ENCODE measurements at places on chromosomes 13 and 19.
A peak's percentile ranks its signal among the peaks of the same experiment; 100 is the strongest.

DNA sequence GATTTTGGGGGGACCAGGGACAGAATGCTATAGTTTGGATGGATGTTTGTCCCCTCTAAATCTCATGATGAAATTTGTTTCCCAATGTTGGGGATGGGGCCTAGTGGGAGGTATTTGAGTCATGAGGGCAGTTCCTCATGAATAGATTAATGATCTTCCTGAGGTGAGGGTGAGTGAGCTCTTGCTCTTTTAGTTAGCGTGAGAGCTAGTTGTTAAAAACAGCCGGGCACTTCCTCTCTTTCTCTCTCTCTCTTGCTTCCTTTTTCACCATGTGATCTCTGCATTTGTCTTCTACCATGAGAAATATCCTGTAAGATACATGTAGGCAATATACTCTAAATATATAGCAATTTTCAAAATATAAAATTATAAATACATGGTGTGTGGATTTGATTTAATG is 290.8 kb upstream of the PCDH9 start:
- no peak for DNase-seq

GRCh38 chr13:39107561-39107960 is 69.3 kb downstream of the NHLRC3 start:
- no peak for DNase-seq

DNA sequence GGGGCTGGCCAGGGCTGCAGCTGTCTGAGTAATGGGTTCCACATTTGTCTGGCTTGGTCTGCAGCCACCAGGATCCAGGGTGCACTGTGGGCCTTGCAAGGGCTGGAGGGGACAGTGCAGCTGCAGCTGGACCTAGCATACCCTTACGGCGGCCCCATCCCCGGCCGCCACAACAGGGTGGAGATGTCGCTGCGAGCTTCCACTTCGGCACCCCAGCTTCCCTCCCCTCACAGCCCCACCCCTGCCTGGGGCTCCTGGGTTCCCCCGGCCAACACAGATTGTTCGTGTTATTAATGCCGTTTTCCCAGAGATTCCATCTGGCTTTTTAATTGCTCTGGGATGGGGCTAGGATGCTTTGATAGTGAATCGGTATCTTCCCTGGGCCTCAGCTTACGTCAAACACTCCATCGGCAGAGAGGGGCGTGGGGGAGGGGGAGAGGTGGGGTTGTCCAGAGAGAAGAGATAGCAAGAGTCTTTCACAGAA is 5.8 kb downstream of the CEBPA start:
- no peak for DNase-seq

DNA sequence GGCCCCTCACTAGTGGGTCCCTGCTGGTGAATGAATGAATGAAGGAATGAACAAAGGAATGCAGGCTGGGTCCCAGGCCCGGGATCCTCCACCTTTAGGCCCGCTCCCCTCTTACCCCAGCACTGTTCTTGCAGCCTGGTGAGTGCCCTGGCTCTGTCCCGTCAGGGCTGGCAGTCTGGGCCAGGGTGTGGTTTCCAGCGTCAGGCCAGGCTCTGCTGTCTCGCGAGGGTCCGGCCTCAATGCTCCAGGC is 317 bp downstream of the LYL1 start:
- no peak for DNase-seq

GRCh38 chr19:10109528-10109927 is 2.0 kb upstream of the P2RY11 start:
- no peak for DNase-seq

- DNase-seq, result no peak
Measured at GRCh38 chr13:29598321-29598720, 2.8 kb upstream of the SLC7A1 start.

DNA sequence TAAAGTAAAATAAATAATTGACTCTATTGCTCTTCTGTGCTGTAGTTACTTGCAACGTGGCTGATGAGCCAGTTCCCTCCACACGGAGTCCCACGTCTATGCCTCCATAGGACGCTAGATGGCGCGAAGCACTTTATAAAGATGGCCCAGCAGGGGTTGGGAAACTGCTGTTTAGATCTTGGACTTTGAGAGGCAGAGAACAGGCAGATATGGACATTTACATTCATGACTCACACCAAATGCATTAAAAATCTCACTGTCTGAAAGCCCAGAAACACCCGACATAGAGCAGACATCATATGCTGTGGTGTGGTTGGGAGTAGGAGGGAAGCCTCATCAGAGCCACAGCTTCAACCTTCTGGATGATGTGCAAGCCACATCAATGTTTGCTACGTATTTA is 643.1 kb upstream of the ARGLU1 start:
- no peak for DNase-seq

DNA sequence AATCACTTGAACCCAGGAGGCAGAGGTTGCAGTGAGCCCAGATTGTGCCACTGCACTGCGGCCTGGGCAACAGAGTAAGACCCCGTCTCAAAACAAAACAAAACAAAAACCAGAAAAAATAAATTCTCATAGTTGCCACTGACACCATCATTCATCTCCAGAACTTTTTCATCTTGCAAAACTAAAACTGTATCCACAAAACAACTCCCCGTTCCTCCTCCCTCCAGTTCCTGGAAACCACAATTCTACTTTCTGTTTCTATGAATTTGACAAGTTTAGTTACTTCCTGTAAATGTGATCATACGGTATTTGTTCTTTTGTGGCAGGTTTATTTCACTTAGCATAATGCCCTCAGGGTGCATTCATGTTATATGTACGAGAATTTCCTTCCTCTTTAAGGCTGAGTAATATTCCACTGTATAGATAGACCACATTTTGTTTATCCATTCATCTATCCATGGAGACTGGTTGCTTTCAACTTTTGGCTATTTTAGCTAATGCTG is 13.2 kb upstream of the ADGRE5 start:
- DNase-seq, result no peak

GRCh38 chr13:39051157-39051556 is 12.9 kb downstream of the NHLRC3 start:
- no peak for DNase-seq

DNA sequence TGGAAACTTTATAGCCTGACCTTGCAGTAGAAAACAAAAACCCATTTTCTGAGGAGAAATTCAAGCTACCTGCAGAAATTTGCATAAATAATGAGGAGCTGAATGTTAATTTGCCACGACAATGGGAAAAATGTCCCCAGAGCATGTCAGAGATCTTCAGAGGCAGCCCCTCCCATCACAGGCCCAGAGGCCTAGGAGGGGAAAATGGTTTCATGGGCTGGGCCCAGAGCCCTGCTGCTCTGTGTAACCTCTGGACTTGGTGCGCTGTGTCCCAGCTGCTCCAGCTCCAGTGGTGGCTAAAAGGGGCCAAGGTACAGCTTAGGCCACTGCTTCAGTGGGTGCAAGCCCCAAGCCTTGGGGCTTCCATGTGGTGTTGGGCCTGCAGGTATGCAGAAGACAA is 257.9 kb downstream of the NHLRC3 start:
- DNase-seq, result no peak

- no peak for DNase-seq
Measured at GRCh38 chr19:3192684-3193083, 7.0 kb downstream of the NCLN start.

DNA sequence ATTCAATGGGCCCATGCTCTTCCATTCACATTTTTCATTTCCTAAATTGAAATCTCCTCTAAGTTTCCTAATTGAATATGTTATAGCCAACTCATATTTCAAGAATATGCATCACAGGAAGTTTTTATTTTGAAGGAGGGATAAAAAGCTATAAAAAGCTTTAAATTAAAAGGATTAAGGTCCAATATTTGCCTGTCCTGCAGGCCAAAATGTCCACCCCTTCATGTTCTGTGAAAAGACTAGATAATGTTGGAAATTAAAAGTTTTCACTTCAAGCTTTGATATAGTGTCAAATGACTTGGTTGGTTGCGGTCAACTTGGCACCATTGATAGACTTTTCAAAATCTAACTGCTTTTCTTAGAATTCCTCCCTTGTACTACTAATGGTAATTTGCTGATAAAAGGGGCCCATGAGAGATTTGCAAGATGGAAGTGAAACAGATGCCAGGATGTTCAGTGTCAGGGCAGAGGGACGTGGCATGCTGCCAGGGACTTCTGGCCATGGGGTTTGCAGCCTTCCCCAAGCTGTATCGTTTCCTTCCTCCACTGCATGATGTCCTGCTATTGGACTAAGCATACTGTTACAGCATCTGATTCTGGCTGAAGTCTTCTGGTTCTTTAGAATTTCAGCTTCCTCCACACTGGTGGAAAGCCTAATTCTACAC is 547.3 kb upstream of the MIR17HG start:
- no peak for DNase-seq

GRCh38 chr19:53977429-53977990 is 13.9 kb upstream of the CACNG6 start:
- DNase-seq, result peak; percentile 37

- DNase-seq, result peak; percentile 99
Measured at GRCh38 chr19:13952154-13952930, at the start of gene DCAF15. Gene DCAF15, plus strand, starts transcription at chr19:13952509. Its CDS starts 4 bp downstream, at chr19:13952513.

DNA sequence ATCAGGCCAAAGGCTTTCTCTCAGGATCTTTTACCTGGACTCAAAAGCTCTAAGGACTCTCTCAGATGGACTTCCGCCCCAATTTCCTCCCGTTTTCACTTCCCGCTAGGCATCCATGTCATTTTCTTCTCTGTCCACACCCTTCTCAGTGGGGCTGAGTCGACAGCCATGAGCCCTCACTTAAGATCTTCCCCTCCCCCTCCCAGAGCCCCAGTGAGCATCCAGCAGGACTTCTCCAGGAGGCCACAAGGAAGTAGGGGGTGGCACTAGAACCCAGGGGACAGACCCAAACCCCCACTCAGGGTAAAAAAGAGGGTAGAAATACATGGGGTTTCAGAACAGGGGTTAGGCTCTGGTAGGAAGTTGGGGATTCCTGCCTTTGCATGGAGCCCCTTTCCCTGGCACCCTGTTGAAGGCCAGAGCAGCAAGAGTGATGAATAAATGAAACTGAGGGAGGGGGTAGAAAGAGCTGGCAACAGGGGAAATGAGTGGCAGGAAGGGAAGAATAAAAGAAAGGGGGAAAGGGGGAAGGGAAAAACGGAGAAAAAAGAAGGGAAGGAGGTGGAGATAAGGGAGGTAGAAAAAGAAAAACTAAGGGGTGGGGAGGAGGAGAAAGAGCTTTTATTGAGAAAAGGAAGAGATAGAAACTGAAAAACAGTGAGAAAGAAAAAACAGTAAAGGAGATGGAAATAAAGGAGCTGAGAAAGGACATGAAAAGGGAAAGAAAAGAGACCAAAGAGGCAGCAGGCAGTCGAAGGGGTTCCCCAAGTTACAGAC is 42.3 kb downstream of the DEDD2 start:
- no peak for DNase-seq

- no peak for DNase-seq
Measured at GRCh38 chr13:35157143-35157755, 215.2 kb downstream of the NBEA start.

All from stimulated activated CD8-positive, alpha-beta memory T cell treated with anti-CD3 and anti-CD28 coated beads, Interleukin-15, amount 100 ng/mL, for 4 hours (primary cell).